ENCODE measurements at places on chromosomes 4 and X.

- no peak for DNase-seq
Measured at GRCh38 chr4:118931786-118932185, 43.1 kb downstream of the SYNPO2 start.

- no peak for DNase-seq
Measured at GRCh38 chr4:186240848-186241491, 13.7 kb downstream of the KLKB1 start.

GRCh38 chr4:150821641-150822040 is 193.4 kb downstream of the LRBA start:
- no peak for DNase-seq

GRCh38 chr4:148056879-148057278 is 325.0 kb downstream of the ARHGAP10 start:
- DNase-seq: peak; percentile 28

DNA sequence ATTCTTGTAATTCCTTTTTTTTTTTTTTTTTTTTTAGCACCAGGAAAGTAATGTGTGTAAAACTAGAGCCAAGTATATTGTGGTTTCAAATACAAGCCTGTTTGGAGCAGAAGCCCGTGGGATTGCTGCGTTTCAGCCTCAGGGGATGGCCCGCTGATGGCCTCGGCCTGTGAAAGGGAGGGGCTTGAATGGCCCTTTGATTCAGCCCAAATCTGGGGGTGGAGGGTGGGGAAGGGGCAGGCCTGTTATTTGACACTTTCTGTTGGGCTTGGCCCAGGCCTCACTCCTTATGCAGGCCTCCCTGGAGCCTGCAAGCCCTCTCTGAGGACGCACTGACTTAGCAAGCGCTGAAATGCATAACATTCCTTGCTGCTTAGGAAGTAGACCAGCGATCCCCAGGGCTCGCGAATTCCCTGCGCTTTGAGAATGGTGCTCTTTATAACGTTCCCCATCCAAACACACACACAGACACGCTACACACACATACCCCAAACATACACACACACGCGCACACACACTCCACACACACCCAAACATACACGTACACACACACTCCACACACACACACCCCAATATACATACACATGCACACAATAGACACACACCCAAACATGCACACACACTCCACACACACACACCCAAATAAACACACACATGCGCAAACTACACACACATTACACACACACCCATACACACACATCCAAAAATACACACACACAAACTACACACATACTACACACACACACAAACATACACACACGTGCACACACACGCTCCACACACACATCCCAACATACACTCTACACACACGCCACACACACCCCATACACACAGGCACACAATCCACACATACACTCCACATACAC is 29.6 kb downstream of the TLR10 start:
- DNase-seq: no peak

DNA sequence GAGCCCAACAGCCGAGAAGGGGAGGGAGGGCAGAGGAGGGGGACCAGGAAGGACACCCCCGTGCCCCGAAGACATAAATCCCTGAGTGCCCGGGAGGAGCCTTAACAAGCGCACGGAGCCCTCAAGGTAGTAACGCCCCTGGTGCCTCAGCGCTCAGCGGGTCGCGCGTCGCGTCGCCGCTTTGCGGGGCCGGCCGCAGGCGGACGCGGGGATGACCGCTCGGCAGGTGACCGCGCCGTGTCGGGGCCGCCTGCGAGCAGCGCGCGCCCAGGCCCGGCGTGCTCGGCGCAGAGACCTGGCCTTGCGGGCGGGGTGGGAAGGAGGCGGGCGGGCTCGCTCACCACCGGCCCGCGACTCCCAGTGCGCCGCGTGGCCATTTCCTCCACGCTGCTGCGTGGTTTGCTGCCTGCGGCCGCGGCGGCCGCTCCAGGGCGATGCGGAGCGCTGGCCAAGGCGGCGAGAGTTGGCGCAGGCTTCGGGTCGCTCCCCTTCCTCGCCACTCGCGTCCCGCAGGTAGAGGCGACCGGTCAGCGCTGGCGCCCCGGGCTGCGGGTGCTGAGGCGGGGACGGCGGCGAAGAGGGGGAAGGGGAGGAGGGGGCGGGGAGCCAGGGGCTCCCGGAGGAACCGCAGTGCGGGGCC is 632 bp downstream of the CCSER1 start:
- DNase-seq: no peak

DNA sequence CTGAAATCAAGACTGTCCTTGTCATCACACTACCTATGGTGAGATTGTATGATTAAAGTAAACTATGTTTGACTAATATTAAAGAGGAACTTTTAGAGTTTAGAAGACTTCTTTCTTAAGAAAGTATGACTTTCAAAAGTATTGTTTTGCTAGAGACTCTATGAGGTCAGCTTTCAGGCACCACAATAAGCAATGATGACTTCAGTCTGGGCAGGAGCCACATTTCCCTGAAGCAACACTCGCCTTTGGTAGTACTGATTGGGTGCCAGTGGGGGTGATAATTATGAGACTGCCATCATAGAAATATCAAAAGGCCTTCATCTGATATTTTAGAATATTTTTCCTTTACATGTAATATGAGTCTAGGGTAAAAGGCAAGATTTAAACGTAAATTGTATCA is 212.6 kb downstream of the DTHD1 start:
- DNase-seq: no peak

GRCh38 chrX:13669246-13669737 is 16.4 kb downstream of the TCEANC start:
- DNase-seq: no peak

GRCh38 chr4:114257501-114257900 is 278.1 kb upstream of the ARSJ start:
- no peak for DNase-seq

DNA sequence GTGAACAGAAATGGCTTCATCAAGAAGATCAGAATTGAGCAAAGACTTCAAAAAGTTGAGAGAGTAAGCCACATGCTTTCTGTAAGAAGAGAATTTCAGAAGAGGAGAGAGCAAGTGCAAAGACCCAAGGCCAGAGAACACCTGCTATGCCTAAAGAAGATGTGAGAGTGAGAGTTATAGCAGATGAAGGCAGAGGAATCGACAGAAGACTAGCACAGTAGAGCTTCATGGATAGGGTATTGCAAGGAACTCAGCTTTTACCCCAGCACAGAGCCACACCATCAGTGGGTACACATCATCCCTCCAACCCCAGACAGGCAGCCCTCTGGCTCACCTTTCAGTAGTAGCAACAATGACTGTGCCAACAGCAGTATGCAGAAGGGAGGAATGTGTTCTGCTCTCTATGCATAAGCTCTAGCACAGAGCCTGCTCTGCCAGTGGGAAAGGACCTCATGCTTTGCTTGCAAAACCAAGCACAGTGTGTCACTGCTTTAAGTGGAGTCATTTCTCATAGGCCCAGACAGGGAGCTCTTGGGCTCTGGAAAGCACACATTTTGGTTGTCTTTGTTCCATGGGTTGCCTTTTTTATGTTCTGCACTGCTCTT is 318.6 kb downstream of the NAF1 start:
- no peak for DNase-seq

- DNase-seq: no peak
Measured at GRCh38 chr4:99205153-99205979, 13.7 kb downstream of the ADH6 start.

DNA sequence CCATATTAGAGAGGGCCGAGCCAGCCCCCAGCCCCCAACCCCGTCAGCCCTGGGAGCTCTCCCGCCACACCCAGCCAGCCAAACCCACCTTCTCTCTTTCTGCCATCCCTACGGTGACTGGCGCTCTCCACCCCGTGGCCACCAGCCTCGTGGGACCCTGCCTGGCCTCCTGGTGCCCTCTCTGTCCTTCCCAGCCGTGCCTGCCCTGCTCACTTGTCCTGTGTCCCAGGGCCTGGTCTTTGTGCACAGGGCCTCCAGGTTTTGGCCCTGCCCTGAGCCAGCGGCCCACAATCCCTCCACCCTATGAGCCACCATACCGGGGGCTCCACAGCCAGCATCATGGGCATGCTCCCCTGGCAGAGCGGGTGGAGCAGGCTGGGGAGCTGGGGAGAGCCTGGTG is 77.4 kb downstream of the ABLIM2 start:
- DNase-seq: no peak

DNA sequence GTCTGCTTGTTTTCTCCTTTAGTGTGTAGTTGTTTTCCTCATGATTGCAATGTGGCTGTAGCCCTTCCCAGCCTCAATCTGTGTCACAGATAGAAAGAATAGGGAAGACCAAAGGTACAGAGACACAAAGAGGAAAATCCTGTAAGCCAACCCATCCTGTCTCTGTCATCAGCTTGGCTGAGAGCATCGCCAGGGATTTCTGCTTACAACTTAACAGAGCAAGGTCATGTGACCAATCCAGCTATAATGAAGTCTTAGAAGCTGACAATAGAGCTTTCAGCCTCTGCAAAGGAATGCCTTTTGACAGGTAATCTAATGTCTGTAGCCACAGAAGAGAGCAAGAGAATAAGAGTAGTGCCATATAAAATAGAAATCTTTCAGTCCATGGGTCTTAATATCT is 1598.0 kb upstream of the AGA start:
- DNase-seq: no peak

GRCh38 chr4:41528512-41529205 is 9.3 kb upstream of the LIMCH1 start:
- DNase-seq: no peak

GRCh38 chr4:22077571-22077970 is 129.0 kb upstream of the KCNIP4 start:
- no peak for DNase-seq

DNA sequence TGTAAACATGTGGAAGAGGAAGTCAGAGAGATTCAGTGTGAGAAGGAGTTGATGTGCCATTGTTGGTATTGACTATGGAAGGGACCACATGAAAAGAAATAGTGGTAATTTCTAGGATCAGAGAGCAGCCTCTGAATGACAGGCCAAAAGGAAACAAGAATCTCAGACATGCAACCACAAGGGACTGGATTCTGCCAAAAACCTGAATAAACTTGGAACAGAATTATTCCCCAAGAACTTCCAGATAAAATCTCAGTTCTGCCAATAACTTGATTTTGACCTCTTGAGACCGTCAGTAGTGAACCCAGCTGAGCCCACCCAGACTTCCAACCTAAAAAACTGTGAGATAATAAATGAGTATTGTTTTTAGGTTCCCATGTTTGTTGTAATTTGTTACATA is 653.6 kb upstream of the NR3C2 start:
- DNase-seq: no peak

- no peak for DNase-seq
Measured at GRCh38 chrX:54530357-54530900, 410 bp downstream of the GNL3L start.

GRCh38 chr4:72564789-72565188 is 4.2 kb downstream of the ADAMTS3 start:
- DNase-seq: no peak

- DNase-seq: no peak
Measured at GRCh38 chr4:77671051-77671450, 65.4 kb downstream of the CXCL13 start.

GRCh38 chr4:99468889-99469288 is 33.7 kb upstream of the ADH7 start:
- DNase-seq: no peak

- DNase-seq: no peak
Measured at GRCh38 chr4:8356856-8357255, 83.7 kb downstream of the ACOX3 start.

DNA sequence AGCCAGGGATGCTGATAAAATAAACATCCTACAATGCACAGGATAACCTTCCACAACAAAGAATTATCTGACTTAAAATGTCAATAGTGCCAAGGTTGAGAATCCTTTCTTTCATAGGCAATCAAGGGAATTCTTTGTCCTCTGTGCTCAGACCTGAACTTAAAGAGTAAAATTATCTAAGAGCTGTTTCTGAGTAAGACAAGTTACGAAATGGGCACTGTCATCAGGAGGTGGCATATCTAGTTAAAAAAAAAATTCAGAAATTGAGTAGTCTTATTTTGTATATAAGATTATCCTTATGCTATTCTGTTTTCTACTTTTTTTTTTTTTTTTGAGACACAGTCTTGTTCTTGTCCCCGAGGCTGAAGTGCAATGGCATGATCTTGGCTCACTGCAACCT is 3.3 kb upstream of the RAB33B start:
- no peak for DNase-seq

GRCh38 chr4:39682138-39682537 is 15.8 kb upstream of the UBE2K start:
- DNase-seq: no peak

- no peak for DNase-seq
Measured at GRCh38 chr4:109278594-109279031, 23.8 kb downstream of the COL25A1 start.

DNA sequence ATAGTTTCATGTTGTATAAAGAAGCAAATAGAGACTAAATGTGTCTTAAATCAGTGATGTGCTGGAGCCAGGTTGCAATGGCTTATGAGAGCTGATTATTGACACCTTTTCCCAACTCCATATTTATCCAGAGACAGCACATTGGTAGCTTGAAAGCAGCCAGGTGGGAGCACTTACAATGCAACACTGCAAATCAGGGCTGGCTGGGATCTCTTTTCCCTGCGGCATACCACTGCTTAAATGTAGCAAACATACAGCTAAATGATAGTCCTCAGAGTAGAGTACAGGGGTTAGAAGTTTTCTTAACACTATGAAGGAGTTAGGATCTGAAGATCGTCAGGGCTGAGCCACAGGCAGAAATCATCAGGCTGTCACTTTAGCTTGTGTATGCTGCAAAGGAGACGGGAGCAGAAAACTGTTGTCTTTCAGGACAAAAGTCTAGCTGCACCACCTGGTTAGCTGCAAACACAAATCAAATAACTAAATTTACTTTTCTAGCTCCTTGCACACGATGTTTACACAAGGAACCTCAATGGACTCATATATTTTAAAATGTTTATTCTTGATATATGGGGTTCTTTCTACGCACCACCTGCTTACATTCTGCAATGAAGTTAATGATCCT is 527.3 kb downstream of the TLL1 start:
- DNase-seq: no peak

- no peak for DNase-seq
Measured at GRCh38 chr4:152577708-152578396, 42.0 kb upstream of the FBXW7 start.

- DNase-seq: no peak
Measured at GRCh38 chrX:103789004-103789403, 12.4 kb downstream of the PLP1 start.

- no peak for DNase-seq
Measured at GRCh38 chr4:150033901-150034300, 44.3 kb upstream of the DCLK2 start.

- no peak for DNase-seq
Measured at GRCh38 chrX:72145181-72145580, 13.5 kb upstream of the RTL5 start.

- no peak for DNase-seq
Measured at GRCh38 chr4:99856166-99856565, 38.1 kb downstream of the LAMTOR3 start.
